ENCODE measurements at places on chromosomes 16 and 17. TPM values are rescaled to one million over a fixed set of nuclear protein-coding genes. Genes with fewer than 3 reads are reported as not detected.

- no peak for DNase-seq
Observed at GRCh38 chr16:81624760-81625543, 154.1 kb upstream of the PLCG2 start.

DNA sequence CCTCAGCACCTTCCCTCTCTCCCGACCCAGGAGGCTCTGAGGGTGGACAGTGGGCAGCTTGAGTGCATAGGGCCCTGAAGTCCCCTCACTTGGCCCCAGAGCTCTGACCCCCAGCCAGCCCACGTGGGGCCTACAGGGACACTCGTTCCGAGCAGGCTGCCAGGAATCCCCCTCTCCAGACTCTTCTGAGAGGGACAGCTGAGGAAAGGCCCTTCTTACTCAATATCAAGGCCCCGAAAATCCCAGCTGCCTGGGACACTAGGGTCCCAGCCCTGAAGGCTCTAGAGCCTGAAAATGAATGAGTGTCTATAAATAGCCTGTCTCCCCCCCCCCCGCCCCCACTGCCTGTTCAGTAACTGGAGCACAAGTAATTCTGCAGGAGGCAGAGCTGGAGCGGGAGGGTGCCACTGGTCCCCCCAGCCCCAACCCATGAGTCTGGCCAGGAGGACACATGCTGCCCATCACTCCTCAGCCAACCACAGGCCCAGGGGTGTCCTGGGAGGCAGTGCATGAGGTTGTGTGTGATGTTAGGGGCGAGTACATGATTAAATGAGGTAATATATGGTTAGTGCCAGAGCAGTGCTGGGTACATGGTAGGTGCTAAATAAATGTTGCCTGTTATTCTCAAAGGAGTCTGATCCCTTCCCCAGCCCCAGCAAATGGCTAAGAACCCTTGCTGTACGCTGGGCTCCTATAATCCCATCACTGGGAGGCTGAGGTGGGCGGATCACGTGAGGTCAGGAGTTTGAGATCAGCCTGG is 11.6 kb downstream of the ADAM11 start:
- DNase-seq, result no peak

GRCh38 chr16:89123831-89124100 is 30.1 kb downstream of the ACSF3 start:
- no peak for DNase-seq

The KRT33B gene
- not detected for total RNA-seq
